Germinal center (tissue), 1 donor: ENCODE measurements at places on chromosomes 4 and X.

GRCh38 chr4:44725166-44725565 is 1.2 kb downstream of the GNPDA2 start:
- DNase-seq, result no peak

- no peak for DNase-seq
Observed at GRCh38 chrX:43805579-43805978, 76.7 kb downstream of the MAOB start.

- DNase-seq, result no peak
Observed at GRCh38 chrX:121639781-121640180, 592.4 kb downstream of the GLUD2 start.

GRCh38 chr4:88865466-88865865 is 167.8 kb upstream of the NAP1L5 start:
- no peak for DNase-seq

DNA sequence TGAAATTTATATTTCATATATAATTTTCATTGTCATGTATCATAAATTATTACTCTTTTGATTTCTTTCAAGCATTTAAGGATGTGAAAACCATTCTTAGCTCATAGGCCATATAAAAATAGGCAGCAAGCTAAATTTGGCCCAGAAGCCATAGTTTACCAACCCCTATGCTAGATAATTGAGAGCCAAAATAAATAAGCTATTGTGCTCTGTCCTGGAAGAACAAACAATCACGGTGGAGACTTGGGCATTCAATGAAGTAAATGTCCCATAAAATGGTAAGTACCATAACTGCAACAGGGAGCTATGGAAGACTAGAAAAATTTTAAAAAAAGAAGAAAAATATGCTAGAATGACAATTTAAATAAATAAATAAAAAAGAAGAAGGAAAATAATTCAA is 60.9 kb upstream of the PACRGL start:
- no peak for DNase-seq

GRCh38 chr4:139728840-139729239 is 63.2 kb downstream of the MGST2 start:
- DNase-seq, result no peak

GRCh38 chrX:1658071-1658491 is 43.2 kb downstream of the ASMT start:
- no peak for DNase-seq

- DNase-seq, result no peak
Observed at GRCh38 chr4:11777447-11777846, 348.8 kb upstream of the HS3ST1 start.

GRCh38 chr4:6192245-6192644 is 8.1 kb downstream of the JAKMIP1 start:
- no peak for DNase-seq

DNA sequence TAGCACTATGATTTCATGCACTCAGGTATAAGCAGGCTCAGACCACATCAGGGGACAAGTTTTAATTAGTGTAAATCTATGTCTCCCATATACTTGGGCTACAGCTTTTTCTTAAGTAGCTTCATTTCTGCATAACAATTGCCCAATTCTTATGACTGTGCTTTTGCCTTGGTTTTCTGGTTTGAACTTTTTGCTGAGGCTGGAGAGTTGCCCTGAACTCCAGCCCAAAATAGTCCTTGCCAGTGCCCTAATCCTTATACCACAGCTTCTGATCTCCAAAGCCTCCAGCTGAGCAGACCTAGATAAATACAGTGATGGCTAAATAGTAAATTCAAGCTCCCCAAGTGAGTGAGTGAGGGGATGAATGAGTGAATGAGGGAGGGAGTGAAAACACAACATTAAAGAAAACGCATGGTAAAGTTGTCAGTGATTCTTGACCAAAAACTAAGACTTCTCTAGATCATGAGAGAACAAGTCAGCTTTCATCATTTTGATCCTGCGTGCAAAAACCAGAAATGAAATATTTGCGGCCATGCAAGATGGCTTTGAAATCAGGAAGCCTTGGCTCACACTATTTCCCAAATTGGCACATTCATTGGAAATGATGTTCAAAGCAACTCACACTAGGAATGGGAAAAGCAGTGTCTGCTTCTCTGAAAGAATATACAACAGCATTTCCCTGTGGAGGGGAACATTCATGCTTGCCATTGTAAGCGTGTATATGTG is 437.1 kb upstream of the CTSO start:
- no peak for DNase-seq

GRCh38 chrX:115989686-115990085 is 180.9 kb upstream of the AGTR2 start:
- no peak for DNase-seq

DNA sequence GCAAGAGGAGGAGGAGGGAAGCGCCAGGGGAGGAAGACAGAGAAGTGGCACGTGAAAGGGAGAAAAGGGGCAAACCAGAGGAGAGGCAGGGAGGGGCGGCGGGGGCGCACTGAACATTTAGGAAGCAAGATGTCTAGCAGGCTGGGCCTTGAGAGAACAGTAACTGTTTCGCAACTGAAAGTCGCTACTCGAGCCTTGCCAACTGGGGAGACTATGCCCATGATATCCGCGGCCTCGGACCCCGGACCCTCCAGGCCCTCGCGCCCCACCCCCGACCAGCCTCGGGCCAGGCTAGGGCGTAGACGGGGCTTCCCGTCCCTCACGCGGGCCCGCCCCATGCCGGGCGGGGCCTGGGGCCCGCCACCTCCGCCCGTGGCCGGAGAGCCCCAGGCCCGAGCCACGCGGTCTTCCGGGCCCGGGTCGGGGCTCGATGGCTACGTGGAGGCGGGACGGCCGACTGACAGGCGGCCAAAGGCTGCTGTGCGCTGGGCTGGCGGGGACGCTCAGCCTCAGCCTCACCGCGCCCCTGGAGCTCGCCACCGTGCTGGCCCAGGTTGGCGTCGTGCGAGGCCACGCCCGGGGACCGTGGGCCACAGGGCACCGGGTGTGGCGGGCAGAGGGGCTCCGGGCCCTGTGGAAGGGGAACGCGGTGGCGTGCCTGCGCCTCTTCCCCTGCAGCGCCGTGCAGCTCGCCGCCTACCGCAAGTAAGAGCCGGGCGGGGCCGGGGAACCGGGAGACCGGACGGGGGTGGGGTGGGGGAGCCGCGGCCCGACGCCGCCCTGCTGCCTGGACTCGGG is at the start of gene SLC25A43:
TSS of gene SLC25A43 (plus strand) at position 363 of the 798 bp plus-strand sequence. CDS start at position 431, 68 bp downstream.
- DNase-seq, result peak; percentile 53

DNA sequence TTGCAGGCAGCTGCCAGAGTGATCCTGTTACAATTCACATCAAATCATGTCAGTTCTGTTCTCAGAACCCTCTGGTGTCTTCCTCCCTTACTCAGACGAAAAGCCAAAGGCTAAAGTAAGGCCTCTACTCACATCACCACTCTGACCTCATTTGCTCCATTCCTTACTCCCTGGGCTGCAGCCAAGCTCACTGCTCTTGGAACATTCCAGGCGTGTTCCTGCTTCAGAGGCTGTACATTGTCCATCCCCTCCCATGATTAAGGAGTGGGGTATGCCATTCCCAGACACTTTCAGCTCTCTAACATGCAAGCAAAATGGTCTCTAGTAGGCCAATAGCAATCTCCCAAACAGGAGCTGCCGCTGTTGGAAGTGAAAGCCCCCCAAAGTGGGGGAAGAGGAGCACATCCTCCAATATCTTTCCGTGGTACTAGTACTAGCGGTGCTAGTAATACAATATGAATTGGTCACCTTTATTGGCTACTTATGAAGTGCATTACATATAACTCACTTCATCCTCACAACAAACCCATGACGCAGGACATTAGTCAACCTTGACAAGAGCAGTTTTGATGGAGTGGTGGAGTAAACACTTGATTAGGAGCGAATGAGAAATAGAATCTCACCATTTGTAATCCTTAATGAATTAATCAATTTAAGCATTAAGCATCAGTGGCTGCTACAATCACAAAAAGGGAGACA is 15.0 kb downstream of the GAB3 start:
- DNase-seq, result no peak

- no peak for DNase-seq
Observed at GRCh38 chr4:98793658-98794057, 135.2 kb upstream of the TSPAN5 start.

- no peak for DNase-seq
Observed at GRCh38 chr4:114343015-114343414, 255.6 kb upstream of the UGT8 start.

- peak; percentile 38 for DNase-seq
Observed at GRCh38 chr4:575281-576141, 584 bp downstream of the TMEM271 start.

- DNase-seq, result no peak
Observed at GRCh38 chr4:140134746-140135425, 19.1 kb downstream of the MAML3 start.

- no peak for DNase-seq
Observed at GRCh38 chrX:101219864-101220346, 319 bp downstream of the DRP2 start.

DNA sequence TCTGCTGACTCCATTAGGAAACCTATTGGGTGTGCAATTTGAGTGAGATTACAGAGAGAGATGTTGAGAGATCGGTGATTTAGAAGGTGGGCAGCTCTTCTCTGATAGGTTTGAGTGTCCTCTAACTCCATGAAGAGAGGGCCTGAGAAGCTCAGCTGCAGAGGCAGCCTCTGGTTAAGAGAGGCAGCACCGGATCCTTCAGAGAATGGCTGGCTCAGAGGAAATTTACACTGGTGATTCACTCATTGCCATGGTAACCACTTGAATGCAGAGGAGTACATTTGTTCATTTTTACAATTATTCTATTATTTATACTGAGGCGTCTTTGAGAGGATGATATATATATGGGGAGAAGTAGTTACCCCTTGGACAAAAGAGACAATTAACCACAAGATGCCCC is 171.7 kb downstream of the PDGFRA start:
- no peak for DNase-seq

DNA sequence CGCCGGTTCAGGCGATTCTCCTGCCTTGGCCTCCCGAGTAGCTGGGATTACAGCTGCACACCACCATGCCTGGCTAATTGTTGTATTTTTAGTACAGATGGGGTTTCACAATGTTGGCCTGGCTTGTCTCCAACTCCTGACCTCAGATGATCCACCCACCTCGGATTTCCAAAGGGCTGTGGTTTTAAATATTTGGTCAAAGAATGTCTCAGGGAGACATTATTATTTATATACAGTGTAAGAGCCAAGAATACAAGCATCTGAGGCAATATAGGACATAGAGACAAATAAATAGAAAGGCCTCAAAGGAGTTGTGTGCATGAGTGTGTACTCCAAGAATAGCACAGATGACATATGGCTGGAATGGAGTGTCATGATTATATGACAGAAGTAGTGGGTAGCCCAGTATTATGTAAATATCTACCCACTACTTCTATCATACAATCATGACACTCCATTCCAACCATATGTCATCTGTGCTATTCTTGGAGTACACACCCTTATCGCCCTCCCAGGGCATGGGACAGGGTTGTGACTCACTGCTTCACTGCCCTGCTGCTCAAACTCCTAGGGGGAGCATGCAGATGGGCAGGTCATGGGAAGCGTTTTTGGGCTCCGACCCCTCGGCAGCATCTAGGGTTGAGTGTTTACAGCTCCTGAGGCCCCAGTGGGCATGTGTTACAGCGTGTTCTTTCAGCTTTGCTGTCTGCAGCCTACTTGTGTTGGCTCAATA is 1649.8 kb upstream of the PCDH10 start:
- no peak for DNase-seq

GRCh38 chr4:26942871-26943270 is 82.2 kb downstream of the STIM2 start:
- no peak for DNase-seq

DNA sequence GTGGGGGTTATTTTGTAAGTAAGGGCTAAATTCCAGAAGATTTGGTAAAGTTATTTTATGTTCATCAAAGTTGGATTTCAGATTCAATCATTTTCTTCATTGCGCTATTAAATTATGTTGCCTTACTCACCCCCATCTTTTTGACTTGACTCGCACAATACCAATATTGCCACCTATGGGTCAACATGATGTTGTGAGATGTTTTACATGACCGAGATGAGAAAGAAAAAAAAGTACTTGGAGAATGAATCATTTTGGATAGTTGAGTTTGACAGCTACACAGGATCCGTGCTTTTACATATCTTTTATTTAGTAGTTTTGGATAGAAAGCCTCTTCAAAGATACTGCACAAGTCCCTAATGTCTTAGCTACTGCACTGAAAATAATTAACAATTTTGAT is 224.2 kb upstream of the EMCN start:
- DNase-seq, result no peak

GRCh38 chr4:74005528-74005927 is 7.1 kb upstream of the CXCL5 start:
- DNase-seq, result no peak

DNA sequence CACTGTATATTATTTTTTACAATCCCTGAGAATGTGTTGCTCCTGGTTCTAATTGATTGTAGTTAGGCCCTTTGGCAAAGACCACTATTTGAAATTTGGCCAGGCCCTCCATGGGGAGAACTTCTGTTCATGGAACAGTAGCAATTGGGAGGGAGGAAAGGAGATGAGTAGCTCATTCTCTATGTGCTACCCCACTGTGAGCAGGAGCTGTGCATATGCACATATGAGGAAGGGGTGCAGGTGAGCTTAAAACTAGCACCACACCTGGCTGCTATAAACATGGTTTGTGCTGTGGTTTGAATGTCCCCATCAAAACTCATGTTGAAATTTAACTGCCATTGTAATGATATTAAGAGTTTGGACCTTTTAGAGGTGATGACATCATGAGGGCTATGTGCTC is 1483.2 kb downstream of the PCDH7 start:
- DNase-seq, result no peak

DNA sequence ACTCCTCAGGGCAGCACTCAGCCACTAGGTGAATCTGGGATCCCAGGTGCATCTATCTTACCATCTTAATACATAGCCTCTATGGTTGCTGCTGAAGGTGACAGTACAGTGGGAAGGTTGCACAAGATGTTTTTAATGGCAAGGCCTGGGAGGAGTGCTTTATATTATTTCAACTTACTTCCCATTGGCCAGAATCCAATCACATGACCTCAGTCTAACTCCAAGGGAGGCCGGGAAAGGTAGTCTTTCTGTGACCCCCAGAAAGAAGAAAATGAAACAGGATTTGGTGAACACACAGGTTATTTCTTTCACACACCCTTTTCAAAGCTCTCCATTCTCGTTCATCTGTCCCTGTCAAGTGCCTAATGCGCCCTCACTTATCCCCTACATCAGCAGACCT is 189.1 kb upstream of the ATP6AP2 start:
- no peak for DNase-seq

- no peak for DNase-seq
Observed at GRCh38 chr4:121796283-121796682, 4.8 kb upstream of the EXOSC9 start.

DNA sequence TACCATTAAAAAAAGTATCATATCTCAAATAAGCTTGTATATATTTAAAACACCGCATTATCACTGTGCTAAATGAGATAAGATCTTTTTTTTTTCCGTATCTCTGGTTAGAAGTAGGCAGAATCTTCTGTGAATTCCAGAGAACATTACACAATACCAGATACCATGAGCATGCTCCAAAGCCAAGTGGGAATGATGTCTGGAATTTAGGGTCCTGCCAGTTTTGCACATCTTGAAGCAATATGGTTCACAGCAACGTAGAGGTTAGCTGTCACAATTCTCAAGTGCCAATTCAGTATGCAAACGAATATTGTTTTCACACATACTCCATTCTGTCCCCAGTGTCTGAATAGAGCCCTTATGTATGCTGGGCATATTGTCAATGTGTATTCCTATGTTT is 127.5 kb upstream of the NEIL3 start:
- no peak for DNase-seq

- DNase-seq, result no peak
Observed at GRCh38 chrX:153714256-153714655, 9.9 kb downstream of the BCAP31 start.

- DNase-seq, result no peak
Observed at GRCh38 chrX:28599957-28600356, 12.7 kb downstream of the IL1RAPL1 start.

GRCh38 chrX:119150163-119151050 is 22.8 kb upstream of the KIAA1210 start:
- no peak for DNase-seq
